Neural cell (in vitro differentiated cells): ENCODE measurements at places on chromosomes 2 and 18. TPM values are rescaled to one million over a fixed set of nuclear protein-coding genes. Genes with fewer than 3 reads are reported as not detected.

Gene SERPINB4
- not detected in 2 replicates for polyA plus RNA-seq

Gene FAM136A
- polyA plus RNA-seq = 56.1 and 59.9 TPM in 2 replicates

Gene FBLN7
- polyA plus RNA-seq = 0.50 TPM in 1 of 2 replicates, not detected in the other

Gene FAM228A
- 1.5 and 2.6 TPM in 2 replicates for polyA plus RNA-seq

Gene IL1R2
- polyA plus RNA-seq = not detected in 2 replicates

Gene RIT2
- polyA plus RNA-seq = 1.1 and 2.3 TPM in 2 replicates

Gene NAPG
- polyA plus RNA-seq = 84.6 and 93.9 TPM in 2 replicates

Gene KYNU
- polyA plus RNA-seq = 0.18 and 0.25 TPM in 2 replicates

Gene PPP1R1C
- polyA plus RNA-seq = not detected in 2 replicates

Gene DNAJC5G
- polyA plus RNA-seq = not detected in 2 replicates

Gene C2orf81
- polyA plus RNA-seq = 1.7 and 3.3 TPM in 2 replicates

Gene TMEM37
- not detected in 2 replicates for polyA plus RNA-seq

Gene FOXI3
- not detected in 2 replicates for polyA plus RNA-seq

Gene MYOM1
- polyA plus RNA-seq = 0.40 and 1.7 TPM in 2 replicates

Gene CACNB4
- polyA plus RNA-seq = 29.0 and 31.1 TPM in 2 replicates

Gene CPS1
- polyA plus RNA-seq = 0.25 and 0.58 TPM in 2 replicates

Gene LHCGR
- polyA plus RNA-seq = not detected in 2 replicates

Gene SAG
- 1.1 TPM in 1 of 2 replicates, not detected in the other for polyA plus RNA-seq

Gene DIPK1C
- polyA plus RNA-seq = not detected in 2 replicates

Gene OTOS
- polyA plus RNA-seq = not detected in 2 replicates
